ENCODE measurements at places on chromosomes 11 and 22.

DNA sequence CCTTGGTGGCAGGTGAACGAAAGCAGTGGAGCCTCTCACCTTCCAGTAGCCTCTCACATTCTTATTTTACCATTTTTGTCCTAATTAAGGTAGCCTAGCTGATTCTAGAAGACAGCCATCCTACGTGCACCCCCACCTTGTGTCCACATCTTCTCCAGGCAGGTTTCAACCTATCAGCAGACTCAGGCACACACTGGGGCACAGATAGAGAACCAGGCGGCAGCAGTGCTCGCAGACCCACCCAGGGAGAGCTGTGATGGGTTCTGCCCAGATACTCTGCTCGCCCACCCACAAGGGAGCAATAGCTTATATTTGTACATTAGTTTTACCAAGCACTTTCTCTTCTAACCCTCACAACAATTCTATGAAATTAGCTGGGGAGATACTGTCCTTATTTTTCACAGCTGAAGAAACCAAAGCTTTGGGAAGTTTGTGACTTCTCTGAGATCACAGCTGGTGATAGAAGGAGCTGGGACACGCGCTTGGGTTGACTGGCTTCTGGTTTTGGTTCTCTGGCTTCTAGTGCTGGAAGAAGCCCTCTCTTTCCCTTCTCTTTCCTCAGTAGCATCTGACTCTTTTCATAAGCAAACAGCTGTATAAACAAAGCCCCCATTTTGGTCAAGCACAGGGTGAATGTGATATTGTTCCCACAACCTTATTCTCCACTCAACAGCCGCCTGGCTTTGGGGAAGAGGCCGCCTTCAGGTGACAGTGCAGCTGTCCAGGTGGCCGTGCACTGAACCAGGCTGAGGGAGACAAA is 36.9 kb downstream of the PPP2R1B start:
- peak; percentile 89 for DNase-seq

DNA sequence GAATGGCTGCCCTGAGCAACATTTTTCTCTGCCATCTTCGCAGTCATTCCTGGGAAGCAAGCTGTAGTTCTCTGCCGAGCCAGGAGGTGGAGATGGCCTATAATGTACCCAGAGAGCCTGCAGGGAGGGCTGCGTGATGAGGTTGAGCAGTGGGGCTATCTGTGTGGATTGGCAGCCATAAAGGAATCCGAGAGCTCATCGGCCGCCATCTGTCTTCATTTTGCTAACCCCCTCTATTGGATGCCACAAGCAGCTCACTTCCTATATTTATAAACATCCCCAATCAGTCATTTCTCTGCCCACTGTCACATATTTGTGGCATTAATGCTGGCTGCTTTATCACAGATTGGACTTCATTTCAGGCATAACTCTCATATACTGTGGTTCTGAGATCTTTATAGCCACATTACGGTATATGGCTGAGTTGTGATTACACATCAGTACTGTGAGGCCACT is 209.5 kb downstream of the NTM start:
- no peak for DNase-seq

- no peak for DNase-seq
Observed at GRCh38 chr11:77214557-77214956, 86.5 kb downstream of the MYO7A start.

DNA sequence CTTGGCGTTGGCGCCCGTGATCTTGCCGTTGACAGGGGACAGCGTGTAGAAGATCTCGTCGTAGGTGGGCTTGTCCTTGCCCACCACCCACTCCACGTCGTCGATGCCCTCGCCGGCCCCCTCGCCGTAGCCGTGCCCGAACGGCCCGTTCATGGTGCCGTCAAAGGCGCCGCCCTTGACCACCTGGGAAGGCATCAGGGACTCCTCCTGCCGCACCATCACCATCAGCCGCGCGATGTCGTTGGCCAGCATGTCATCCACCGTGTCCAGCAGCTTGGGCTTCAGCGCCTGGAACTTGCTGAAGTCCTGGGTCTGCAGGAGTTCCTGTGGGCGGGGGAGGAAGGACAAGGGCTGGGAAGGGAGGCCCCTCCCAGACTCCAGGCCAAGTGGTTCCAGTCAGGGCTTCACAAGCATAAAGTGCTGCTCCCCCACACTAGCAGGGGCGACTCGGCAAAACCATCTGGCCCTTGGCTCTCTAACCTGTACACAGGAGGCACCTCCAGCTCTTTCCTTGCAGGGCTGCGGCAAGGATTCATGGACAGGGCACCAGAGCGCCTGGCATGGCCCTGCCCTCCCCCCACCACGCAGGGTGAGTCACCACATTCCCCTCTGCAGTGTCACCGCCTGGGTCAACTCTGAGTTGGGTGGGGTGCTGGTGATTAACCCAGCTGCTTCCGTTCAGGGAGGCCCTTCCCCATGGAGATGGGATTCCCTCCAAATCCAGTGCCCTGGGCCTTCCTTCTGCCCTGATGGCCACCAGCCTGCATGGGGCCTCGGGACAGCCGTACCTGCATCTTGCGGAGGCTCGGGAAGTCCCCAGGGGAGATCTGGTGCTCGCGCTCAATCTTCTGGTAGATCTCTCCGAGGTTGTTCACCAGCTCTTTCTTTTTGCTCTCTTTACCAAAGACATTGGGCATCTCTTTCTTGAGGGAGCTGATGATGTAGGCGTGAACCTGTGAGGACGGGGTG is 10.4 kb upstream of the CDC42BPG start:
- DNase-seq = no peak

DNA sequence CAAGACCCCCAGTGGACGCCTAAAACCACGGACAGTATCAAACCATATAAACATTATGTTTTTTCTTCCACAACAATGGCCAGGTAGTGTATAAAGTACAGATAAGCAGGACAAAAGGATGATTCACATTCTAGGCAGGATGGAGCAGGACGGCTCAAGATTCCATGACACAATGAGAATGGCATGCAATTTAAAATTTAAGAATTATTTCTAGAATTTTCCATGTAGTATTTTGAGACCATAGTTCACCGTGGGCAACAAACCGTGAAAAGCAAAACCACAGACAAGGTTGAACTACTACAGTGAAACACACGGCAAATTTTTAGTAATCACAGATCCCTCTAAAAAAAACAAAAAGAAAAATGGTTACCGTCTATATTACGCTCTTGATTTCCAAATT is 7.5 kb downstream of the NARS2 start:
- DNase-seq = no peak

DNA sequence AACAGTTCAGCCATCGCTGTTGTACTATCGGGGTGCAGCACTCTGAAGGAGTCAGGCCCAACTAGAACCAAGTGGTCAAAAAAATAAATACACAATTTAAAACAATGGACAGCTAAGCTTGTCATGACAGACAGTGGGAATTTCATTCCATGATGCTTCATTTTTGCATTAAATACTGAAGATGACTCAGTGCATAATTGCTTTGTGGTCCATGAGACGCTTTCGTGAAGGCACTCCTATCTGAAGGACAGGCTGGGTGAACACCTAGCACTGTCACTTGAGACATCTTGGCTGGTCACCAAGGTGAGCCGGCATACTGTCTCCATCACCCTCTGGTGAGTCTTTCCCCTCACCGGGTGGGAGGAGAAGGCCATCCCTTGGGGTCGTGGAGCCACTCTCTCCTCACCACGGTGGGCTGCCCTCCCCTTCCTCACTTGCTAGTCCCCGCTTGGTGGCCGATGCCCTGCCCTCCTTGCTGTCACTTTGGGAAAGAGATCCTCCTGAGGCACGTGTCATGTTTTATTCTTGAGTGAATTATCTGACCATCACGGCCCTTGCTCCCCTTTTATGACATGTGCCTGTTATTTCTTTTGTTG is 4.9 kb upstream of the TESMIN start:
- DNase-seq = no peak

GRCh38 chr22:29695129-29695926 is 24.5 kb upstream of the CABP7 start:
- no peak for DNase-seq

- no peak for DNase-seq
Observed at GRCh38 chr11:86172894-86173293, 71.7 kb upstream of the EED start.

- no peak for DNase-seq
Observed at GRCh38 chr11:36150986-36151385, 138.2 kb downstream of the COMMD9 start.

GRCh38 chr11:65310736-65311135 is 3.9 kb upstream of the CDC42EP2 start:
- no peak for DNase-seq

- DNase-seq = no peak
Observed at GRCh38 chr11:41309716-41310115, 149.7 kb downstream of the LRRC4C start.

DNA sequence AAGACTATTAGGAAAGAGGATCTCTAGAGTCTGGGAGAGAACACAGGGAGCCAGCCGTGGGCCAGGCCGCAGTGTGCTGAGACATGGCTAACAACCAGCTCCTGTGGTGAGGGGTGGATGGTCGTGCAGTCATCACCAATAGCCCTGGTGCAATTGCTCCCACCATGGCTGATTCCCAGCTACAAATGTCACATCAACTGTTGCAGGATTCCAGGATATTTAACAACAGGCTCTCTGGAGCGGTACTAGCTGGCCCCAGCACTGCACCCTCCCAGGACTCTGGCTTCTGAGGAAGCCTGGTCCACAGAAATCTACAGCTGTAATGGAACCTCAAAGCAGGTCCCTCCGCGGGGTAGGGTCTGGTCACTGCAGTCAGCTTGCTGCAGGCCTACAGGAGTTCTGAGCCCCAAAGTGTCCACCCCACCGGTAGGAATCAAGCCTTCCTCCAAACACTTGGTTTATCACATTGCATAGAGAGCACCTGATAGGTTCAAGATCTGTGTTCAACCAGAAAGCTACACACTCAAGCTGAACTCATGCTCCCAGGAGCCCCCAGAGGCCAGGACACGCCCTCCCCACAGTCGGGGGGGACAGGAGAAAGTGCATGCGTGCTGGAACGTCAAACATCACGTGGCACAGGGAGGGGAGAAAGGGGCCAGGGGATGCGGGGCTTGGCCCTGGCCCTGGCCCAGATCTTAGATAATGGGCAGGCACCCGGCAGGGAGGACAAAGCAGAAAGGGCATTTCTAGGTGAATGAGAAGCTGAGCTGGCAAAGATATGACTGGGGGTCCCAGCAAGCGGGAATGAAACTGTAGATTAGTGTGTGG is 609.0 kb downstream of the TBC1D22A start:
- no peak for DNase-seq

DNA sequence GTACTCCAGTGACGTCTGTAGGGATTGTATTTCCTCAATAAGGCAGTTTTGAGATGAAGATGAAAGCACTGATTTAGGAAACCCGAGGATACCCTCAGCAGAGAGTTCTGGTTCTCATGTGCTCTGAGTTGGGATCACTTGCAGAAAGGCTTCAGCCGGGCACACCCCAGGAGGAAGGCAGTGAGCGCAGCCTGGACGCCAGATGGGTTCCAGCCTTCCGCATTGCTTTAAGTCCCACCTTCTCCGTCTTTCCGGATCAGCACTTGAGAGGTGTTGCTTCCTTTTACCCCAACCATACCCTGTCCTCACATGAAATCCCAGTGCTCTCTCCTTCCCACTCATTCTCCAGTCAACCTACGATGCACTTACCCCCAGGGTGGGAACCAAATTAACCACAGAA is 239.5 kb upstream of the CADM1 start:
- DNase-seq = no peak

GRCh38 chr22:45008751-45009605 is 827 bp downstream of the PHF21B start:
- DNase-seq = no peak

DNA sequence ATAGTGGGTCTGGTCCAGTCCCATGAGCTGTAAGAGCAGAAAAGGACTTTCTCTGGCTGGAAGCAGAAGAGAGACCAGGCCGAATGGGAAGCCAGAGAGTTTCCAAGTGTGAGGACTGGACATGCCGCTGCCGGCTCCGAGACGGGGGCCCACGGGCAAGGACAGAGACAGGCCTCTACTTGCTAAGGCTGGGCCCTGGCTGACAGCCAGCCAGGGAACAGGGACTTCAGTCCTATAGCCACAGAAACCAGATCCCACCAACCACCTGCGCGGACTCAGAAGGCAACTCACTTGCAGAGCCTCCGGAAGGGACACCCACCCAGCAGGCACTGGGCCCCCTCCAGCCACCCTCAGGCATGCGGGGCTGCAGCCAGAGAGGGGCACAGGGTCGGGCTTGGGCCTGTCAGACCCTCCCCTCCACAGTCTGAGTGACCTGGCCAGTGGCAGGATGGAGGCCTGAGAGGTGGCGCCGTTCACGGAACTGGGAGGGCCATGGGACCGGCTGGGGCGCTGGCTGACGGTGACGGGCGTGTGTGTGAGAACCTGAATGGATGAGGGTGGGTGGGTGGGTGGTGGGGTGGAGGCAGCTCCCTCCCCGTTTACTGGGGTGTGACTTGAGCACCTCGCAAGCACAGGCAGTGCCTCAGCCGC is 47.8 kb upstream of the A4GALT start:
- peak; percentile 57 for DNase-seq

GRCh38 chr11:17471501-17471900 is 5.1 kb downstream of the ABCC8 start:
- no peak for DNase-seq

DNA sequence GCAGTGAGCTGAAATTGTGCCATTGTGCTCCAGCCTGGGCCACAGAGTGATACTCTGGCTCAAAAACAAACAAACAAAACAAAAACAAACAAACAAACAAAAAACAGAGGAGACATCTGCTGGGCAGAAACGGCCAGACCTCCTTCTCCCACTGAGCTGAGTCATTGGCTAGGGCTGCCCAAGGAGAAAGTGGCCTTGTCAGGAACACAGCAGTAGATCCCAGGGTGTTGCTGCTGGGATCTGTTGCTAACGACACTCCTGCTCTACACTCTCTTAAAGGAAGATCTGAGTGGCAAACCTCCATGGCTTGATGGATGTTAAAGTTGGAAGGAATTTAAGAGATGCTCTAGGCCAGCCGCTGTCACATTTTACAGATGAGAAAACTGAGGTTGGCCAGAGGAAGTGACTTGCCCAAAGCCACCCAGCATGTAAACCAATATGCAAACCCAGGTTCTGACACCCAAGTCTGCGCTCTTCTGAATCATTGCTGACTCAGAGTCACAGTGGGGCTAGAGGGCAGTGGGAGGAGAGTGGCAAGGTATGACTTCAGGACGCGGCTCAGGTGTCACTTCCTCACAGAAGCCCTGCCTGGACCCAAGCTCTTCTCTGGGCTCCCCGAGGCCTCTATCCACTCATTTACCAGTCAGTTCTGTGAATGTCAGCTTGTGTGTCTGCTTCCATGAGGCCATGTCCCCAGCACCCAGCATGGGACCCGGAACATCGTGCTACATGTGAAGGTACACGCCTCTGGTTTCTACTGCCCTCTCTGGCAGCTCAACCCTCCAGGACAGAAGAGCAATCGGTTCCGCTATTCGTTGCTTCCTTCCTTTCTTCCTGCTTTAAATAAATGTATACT is 11.3 kb upstream of the GDPD5 start:
- DNase-seq = no peak

Data from SHP77 treated with DMSO at 0.1 percent for 48 hours (cell line).